B cell (primary cell): ENCODE measurements at places on chromosomes 3 and 15. TPM values are rescaled to one million over a fixed set of nuclear protein-coding genes. Genes with fewer than 3 reads are reported as not detected.

ROBO2 gene
- not detected in 2 replicates for total RNA-seq

KY gene
- total RNA-seq: not detected in 2 replicates

EFHB gene
- 0.74 and 0.90 TPM in 2 replicates for total RNA-seq

CCDC39 gene
- not detected in 2 replicates for total RNA-seq

IL20RB gene
- 0.84 and 1.5 TPM in 2 replicates for total RNA-seq
